Spleen (tissue), 13 donors: ENCODE measurements at places on chromosomes 5 and 9.

DNA sequence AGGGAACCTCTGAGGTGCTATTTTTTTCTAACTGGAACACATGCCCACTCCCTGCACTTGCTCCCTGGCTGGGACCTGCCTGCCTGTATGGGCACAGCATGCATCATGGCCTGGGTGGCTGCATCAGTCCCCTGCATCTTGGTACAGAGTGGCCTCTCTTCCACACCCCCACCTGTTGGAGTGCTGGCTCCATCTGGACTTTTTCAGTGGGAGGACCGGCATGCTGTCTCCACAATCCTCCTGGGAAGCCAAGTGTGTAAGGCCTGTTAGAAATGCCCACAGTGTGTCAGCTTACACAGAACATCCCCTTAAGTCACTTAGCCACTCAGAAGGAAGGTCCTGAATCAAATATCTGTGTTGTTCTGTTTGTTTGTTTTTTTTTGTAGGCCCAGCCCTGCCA is 102.9 kb downstream of the MARCHF3 start:
- DNase-seq, result no peak

GRCh38 chr5:37786862-37787519 is 52.9 kb downstream of the GDNF start:
- DNase-seq, result no peak

GRCh38 chr9:14170973-14171596 is 142.9 kb downstream of the NFIB start:
- DNase-seq, result no peak

DNA sequence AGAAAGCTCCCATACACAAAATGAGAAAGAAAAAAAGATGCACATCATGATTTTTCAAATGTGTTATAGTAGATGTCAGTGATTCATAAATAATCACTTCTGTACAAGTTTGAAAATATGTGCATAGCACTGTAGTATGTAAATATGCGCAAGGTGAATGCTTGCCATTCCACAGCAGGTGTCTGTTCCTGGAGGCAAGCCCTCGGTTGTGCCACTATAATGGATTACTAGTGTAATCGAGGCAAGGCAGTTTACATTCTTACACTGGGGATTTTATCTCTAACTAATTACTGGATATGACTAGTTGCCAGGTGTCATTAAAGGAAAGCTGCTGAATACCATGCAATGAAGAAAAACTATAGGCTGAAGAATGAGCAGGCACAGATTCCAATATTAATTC is 93.6 kb downstream of the ARHGEF28 start:
- DNase-seq, result no peak

GRCh38 chr5:17218353-17219005 is 1.0 kb downstream of the BASP1 start:
- DNase-seq, result peak; percentile 88

GRCh38 chr9:124372038-124372437 is 43.2 kb downstream of the PSMB7 start:
- no peak for DNase-seq

DNA sequence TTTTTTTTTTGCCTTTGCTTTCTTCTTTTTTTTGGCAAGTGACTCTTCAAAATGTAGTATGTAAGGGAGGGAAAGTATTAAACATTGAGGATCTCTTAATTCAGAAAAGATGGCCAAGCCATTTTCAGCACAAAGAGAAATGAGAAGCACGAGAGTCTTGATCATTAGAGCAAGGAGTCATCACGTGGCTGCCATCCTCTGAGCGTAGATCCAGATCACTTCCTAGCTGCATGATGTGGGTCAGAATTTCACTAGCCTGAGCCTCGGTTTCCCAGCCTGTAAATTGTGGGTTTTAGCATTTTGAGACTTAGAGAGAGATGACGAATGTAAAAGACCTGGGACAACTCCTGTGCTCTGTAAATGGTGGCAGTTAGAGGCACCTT is 312.9 kb downstream of the ARHGEF28 start:
- no peak for DNase-seq

- DNase-seq, result no peak
Measured at GRCh38 chr5:98042961-98043360, 730.5 kb upstream of the RGMB start.
